Amniotic stem cell (primary cell): ENCODE measurements at places on chromosomes 1 and 21.

GRCh38 chr1:82762829-82763532, 962.2 kb downstream of the ADGRL2 start:
- no peak for DNase-seq

DNA sequence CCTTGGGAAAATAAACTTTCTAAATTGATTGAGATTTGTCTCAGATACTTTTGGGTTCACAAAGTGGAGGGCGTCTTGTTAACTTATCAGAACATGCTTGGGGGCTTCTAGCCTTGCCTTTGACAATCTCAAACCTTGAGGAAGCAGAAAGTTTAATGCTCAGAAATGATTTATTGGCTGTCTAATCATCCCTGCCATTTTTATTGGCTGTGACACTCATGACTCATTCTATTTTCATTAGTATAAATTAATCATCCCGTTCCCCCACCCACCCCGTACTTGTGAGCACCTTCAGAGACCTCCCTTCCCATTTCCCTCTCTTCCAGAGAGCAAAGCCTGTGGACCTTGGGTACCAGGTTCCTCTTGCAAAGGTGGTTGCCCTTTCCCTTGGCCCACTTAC, 87.1 kb downstream of the FGGY start:
- no peak for DNase-seq

DNA sequence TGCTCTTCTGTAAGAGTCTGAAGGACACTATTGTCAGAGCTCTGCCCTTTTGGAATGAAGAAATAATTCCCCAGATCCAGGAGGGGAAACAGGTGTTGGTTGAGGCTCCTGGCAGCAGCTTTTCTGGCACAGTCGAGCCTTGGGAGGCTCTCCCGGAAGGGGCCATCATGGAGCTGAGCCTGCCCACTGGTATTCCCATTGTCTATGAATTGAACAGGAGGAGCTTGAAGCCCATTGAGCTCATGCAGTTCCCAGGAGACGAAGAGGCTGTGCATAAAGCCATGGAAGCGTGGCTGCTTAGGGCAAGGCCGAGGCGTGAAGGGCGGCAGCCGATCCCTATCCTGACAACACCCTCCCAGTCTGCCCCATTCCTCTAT, 26.6 kb downstream of the UBE4B start:
- DNase-seq: no peak

DNA sequence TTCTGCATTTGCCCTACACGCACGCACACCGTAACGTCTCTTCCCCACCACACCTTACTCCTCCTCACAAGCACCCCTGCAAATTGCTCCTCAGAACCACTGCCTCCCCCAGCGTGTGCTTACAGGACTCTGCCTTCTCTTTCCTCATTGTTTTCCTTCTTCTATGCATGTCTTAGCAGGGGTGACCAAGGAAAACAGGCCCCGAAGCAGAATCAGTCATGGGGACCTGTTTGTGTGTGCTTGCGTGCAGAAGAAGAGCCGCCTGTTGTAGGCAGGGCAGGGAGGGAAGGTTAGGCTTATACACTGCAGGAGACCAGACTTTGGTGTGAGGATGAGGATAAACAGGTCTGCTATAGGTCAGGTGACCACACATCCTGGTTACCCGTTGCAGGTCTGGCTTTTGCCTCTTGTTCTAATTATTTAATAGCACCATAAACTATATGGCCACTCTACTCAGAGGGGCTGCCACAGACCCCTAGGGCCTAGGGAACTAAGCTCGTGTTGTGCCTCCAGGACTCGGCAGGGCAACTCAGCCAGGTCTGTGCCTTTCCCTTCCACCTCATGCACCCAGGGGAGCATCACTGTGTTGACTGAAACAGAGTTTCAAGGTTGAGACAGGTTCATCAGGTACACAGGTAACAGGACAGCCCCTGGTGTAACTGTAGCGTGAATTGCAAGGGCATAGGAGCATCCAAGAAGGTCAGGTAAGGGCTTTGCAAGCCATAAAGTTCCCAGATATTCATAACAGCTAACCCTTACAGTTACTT, 60.8 kb upstream of the EPS8L3 start:
- no peak for DNase-seq

GRCh38 chr1:9009438-9010370, 16.5 kb downstream of the SLC2A7 start:
- no peak for DNase-seq

GRCh38 chr1:71919811-71920509, 362.4 kb downstream of the NEGR1 start:
- no peak for DNase-seq

GRCh38 chr1:53324321-53324720, 3.5 kb downstream of the LRP8 start:
- DNase-seq: no peak

GRCh38 chr1:156973417-156973816, 53.0 kb downstream of the LRRC71 start:
- DNase-seq: no peak

- DNase-seq: peak; percentile 21
Measured at GRCh38 chr1:150065184-150065871, 2.2 kb upstream of the VPS45 start.

DNA sequence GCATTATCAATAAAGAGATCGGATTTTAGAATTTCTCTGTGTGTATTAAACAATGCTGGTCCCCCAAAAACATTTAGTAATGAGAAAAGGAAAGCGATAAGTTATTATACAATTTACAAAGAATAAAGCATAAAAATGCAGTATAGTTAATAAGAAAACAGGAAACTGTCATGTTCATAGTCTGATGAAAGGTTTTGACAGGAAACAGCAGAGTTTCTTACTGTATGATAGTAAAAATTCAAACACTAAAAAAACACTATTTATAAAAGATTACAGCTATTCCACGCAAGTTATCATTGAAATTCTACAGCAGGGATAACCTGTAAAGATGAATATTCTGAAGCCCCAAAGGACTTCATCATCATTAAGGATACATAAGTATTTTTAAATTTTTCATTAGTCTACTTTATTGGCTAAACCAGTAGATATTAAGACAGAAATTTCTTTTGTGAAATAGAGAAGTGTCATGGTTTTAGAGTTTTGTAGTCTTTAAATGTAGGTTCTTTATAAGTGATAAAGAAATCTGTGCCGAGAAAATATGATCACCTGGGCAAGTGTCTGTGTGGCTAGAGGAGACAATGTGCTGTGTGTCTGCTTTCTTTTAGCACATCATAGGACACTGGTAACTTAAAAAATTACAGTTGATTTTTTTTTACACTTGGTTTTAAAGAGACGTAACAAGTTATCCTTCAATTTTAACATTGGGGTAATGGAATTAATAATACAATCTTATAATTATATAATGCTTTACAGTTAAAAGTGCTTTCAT, 49.7 kb upstream of the GFI1 start:
- no peak for DNase-seq

DNA sequence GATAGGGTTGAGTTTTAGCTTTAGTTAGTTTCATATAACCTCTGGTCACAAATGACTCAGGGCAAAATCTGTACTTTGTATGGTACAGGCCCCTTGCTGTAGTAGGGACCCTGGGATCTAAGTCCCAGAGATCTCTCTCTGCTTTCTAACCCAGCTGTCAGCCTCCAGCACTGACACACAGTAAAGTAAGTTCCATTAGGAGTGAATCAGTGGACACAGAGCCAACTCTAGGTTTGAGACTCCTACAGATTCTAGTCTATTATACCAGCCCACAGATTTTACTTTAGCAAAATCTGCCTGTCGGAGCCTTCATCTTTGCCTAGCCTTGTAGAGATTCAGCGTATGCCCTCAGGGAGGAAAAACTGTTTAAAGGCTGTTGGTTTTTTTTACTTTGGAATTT, 52.5 kb downstream of the ANGPTL1 start:
- DNase-seq: peak; percentile 1

DNA sequence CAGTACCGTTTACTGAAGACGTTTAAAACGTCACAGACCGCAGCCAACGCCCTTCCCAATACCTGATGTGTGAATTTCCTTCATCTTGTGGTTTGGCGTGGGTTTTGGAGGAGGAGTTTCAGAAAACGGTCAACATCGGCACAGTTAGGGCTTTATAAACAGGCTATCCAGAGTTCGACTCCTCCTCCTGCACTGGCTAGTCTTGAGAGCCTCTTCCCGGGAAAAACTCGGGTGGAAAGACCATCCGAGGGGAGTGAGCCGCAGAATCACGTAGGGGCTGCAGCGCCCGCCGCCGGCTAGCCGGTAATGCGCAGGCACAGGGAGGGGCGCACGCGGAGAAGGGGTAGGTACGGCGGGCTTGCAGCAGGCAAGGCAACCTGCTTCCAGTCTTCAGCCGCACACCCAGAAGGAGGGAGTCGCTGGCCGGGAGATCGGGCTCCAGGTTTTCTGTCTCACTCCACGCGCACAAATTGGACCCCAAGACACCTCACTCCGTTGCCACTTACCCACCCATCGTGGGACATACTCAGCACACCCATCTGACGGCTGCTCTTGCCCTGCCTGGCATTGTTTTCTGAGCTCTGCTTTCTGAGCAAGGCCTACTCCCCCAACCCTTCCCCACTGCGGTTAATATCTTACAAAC, 25.4 kb downstream of the SLC19A2 start:
- DNase-seq: no peak

DNA sequence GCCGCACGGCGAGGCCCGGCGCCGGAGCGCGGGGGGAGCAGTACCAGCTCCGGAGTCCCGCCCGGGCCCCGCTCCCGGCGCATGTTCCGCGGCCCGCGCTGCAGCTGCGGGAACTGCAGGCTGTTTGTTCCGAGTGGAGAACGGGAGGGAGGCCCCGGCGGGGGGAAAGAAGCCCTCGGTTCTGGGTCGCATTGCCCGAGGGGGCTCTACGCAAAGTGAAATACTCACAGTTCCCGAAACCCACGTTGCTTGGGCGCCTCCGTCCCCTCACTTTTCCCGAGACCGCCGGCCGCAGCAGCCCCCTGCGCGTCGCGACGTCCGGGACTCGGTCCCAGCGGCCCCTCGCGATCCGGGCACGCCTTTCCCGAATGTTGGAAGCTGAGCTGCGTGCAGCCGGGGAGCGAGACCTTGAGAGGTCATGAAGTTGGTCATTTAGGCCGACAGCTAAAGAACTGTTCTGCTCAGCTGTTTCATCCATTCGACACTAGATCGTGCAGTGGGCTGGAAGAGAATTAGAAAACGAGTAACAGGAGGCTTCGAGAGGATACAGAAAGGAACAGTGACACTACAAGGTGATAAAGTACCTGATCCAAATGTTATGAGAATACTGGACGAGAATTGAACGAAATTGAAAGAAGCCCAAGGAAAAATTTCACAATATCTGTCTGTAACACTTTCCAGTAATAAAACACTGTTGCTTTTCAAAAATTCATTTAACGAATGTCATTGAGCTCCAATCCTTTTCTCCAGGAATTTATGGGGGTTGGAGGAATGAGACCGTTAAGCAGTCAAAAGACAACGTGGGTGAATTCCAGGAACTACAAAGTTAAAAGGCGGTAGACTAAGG, 657 bp upstream of the LIN9 start:
- no peak for DNase-seq

- DNase-seq: no peak
Measured at GRCh38 chr1:25618433-25618808, 1.8 kb downstream of the MAN1C1 start.

DNA sequence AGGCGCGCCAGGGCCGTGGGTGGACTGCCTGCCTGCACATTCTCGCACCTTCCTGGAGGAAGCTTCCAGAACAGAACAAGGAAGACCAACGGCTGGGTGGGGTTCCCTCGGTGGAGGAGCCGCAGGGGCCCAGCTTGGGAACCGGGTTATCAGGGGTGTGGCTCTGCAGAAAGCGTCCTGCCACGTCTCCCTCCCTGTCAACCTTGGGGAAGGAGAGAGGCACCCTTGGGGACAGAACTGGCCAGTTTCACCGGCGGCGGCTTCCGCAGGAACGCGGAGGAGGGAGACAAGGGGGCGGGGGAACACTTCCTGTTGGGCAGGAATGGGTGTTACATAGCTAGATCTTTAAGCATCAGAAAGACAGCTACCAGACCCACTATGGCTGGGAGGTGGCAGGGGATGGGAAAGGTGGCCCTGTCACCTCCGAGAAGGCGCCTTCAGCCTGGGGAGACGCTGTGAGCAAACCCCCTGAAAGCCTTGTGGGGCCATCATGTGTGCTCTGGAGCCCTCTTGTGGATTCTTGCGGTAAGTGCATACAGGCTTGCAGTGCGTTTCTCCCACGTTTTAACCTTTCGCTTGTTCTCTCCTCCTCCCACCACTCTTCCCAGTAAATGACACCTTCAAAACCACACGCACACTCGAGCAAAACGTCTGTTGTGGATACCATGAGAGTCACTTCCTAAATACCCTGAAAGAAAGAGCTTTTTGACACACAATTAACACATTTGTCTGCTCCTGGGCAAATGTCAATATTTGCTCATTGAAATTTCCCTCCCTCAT, 3.8 kb upstream of the PLEKHA6 start:
- DNase-seq: peak; percentile 73

GRCh38 chr1:116934586-116935207, 25.0 kb downstream of the PTGFRN start:
- no peak for DNase-seq

DNA sequence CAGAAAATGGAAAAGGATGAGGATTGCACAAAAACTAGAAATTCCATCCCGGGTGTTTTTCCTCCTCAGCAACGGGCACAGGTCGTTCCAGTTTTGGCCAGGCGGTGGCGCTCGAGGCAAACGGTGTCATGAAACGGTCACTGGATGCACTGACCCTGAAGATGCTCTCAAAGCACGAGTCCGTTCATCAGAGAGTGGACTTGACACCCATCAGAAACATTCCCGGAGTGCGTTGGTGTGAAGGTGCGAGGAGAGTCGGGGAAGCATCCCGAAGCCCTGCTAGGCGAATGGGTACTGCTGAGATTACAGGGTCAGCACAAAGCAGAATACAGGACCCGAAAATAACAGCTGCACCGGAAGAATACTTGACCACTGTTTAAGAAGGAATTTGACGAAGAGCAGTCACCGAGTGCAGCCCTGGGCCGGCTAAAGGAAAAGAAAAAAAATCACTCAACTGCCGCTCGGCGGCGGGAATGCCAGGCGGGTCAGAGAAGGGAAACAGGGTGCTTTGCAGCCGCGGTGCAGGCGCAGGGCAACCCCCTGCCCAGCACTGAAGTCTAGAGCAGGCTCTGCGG, 71.7 kb upstream of the ETS2 start:
- peak; percentile 77 for DNase-seq

DNA sequence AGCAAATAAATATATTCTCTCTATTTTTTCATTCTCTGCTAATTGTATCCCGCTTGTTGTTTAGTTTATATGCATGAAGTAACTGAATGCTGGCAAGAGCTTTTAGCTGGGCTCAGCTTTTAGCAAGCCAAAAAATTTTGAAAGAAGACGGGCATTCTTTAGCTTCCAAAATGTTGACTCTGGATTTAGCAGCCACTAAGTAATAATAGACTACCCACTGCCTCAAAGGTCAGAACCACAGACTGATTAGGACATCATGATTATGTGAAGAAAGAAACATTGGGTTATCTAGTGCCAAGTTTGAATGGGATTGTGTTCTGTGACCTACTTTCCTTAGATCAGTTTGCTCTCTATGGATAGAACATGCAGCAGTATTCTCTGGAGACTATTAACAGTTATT, 80.3 kb upstream of the DPH5 start:
- DNase-seq: no peak

- no peak for DNase-seq
Measured at GRCh38 chr1:25590096-25590824, 26.3 kb upstream of the MAN1C1 start.

GRCh38 chr1:29541631-29542030, 305.3 kb downstream of the PTPRU start:
- no peak for DNase-seq
